ENCODE measurements at places on chromosomes 5 and 9.

DNA sequence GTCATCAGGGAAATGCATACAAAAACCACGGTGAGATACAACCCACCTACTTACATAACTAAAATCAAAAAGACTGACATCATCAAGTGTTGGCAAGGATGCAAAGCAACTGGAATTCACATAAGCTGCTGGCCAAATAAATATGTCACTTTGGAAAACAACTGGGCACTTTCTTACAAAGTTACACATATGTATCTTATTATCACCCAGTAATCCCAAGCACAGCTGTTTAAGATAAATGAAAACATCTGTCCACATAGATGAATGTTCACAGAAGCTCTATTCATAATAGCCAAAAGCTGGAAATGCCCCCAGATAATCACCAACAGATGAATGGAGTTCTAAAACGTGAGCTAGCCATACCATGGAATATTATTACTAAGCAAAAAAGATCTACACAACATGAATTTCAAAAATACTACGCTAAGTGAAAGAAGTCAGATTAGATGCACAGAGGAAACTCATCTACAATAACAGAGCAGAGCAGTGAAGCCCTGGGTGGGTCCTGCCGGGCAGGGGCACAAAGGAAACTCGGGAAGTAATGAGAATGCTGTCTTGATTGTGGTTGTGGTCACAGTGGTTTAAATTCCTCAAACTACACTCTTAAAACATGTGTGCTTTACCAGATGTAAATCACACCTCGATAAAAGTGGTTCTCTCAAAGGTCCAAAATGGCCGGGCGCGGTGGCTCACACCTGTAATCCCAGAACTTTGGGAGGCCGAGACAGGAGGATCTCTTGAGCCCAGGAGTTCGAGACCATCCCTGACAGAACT, 8.5 kb downstream of the CAMSAP1 start:
- DNase-seq: peak; percentile 53

GRCh38 chr9:133004091-133004998, 25.9 kb downstream of the GFI1B start:
- no peak for DNase-seq

DNA sequence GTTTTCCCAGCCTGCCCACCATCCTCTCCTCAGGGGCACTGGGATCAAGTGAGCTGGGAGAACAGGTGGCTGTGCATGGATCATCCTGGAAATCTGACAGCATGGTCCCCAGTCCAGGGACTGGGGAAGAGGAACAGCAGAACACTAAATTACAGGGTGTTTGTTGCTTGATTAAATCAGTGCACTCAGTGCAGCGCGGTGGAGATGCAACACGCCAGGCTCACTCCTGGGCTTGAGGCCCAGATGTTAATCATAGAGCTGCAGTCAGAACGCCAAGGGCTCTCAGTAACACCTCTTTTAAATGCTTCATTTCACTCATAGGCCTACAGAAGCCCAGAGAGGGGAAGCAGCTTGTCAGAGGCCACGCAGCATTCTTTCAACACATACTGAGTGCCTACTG, 14.2 kb upstream of the LARP1 start:
- DNase-seq: no peak

GRCh38 chr5:139864716-139865483, 69.3 kb downstream of the PSD2 start:
- no peak for DNase-seq

GRCh38 chr9:128024761-128025308, 42.3 kb downstream of the NAIF1 start:
- DNase-seq: no peak

- peak; percentile 33 for DNase-seq
Observed at GRCh38 chr9:105330201-105330600, 85.8 kb downstream of the SLC44A1 start.

DNA sequence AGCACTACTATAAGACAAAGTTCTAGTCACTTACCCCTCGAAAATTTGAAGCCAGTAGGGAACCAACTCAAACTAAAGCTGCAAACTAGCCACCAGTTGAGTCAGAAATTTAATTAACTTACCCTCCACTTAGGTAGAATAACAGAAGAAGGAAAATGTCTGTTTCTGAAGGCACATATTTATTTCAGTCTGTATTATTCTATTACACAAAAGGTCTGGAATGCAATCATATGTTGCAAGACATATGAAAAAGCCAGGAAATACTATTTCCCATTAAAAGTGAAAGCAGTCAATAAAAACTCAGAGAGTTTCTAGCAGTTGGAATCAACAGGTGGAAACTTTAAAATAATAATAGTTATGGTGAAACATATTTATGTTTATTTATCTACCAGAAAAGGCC, 79.2 kb upstream of the SLCO4C1 start:
- DNase-seq: no peak

DNA sequence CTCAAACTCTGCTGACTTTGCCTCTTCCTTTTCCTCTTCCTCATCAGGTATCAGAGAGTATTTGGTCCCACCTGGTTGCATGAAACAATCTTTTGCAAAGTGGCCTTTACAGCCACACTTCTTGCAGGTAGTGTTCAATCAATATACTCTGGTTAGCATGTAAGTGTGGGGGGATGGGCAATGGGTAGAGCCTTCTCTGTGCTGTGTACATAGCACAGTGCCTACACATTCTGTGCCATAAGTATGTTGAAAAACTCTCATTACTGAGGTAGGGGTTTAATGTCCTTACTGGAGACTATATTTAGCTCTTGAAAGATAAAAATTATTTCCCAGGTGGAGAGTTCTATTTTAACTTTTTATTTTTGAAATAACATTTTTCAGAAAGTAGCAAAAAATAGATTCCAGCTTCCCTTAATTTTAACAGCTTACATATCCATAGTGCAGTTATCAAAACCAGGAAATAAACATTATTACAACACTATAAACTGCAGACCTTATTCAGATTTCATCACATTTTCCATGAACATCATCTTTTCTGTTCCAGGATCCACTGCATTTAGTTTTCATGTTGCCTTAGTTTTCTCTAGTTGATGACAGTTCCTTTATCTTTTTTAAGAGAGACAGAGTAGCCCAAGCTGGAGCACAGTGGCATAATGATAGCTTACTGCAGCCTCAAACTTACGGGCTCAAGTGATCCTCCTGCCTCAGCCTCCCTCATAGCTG, 15.1 kb downstream of the TTC1 start:
- DNase-seq: no peak

- DNase-seq: no peak
Observed at GRCh38 chr9:105318729-105319191, 74.3 kb downstream of the SLC44A1 start.

- DNase-seq: no peak
Observed at GRCh38 chr9:83630938-83631457, 8.1 kb downstream of the IDNK start.

- DNase-seq: no peak
Observed at GRCh38 chr5:150035139-150035895, 34.8 kb downstream of the HMGXB3 start.

DNA sequence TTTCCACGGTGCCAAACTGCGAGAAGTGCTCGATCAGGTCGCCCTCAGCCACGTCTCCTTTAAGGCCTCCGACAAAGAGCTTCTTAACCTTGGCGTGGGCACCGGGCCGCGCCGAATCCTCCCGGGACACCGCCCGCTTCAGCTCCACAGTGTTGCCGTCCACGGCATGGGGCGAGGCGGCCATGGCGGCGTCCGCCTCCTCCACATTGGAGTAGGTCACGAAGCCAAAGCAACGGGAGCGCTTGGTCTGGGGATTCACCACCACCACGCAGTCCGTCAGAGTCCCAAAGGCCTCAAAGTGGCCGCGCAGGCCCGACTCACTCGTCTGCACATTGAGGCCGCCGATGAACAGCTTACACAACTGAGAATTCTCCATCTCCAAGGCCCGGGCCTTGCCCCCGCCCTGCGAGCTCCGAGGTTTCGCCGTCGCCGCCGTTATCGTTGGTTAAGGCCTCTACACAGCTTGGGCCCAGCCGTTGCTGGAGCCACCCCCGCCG, 424 bp downstream of the HNRNPA0 start:
- no peak for DNase-seq

- DNase-seq: no peak
Observed at GRCh38 chr9:133340256-133340655, 4.3 kb upstream of the SURF6 start.

- DNase-seq: no peak
Observed at GRCh38 chr5:102453716-102454115, 45.1 kb downstream of the SLCO6A1 start.

DNA sequence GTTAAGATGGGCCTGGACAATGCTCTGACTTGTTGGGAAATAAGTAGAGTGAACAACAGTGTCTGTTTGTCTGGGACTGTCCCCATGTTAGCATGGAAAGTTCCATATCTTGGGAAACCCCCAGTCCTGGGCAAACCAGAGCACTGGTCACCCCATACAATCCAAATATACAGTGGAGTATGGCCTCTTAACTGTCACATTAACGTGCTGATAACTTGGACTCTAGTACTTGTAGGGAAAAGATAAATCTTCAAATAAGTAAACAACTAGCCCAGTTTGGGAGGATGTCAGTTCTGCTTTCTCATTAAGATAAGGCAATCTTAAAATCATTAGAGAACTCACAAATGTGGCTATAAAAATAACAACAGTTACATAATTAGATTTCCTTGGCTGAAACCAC, 47.6 kb upstream of the JAK2 start:
- no peak for DNase-seq

- peak; percentile 58 for DNase-seq
Observed at GRCh38 chr9:121651295-121652020, at the start of gene DAB2IP. Gene DAB2IP, plus strand, starts transcription at chr9:121651634. Its CDS starts 142 bp downstream, at chr9:121651776.

DNA sequence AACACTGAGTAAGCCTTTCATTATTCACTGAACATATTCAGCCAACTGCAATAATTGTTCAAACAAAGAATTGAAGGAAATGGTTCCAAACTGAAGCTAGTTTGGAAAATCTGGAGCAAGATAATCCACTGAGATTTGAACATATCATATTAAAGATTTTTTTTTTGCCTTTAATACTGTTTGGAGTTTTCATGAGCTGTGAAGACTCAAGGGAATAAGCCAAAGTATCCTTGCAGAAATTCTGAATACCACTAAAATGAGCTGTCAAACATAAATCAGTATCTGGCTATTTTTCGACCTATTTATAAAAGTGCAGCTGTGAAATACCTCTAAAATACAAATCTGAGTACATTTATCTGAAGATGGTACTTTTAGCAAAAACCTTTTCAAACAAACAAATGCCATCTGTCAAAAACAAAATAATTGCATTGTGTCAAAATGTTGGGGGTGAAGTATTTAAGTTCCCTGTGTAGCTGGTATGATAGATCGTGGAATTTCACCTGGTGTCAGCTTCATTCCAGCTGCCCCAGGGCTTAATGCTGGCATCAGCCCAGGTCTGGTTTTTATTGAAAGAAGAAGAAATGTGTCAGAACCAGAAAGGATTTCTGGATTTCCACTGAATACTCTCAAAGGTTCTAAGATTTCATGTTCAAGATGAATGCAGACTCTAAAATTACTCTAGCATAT, 149.0 kb upstream of the GRAMD2B start:
- DNase-seq: peak; percentile 2

GRCh38 chr5:31225118-31225517, 31.6 kb downstream of the CDH6 start:
- DNase-seq: peak; percentile 90

DNA sequence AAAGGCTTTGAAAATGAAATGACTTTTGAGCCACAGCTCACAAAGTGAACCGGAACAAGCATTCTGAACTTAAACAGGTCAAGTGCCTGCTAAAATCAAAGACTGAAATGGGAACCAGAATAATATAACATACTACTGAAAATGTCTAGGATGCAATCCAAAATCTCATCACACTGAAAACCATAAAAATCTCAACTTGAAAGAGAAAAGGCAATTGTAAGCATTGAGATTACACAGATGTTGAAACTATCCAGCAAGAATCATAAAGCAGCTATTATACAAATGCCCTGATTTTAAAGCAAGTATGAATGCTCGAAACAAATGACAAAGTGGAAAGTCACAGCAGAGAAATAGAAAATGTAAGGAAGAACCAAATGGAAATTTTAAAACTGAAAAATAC, 211.5 kb upstream of the GAS1 start:
- no peak for DNase-seq

GRCh38 chr9:135968083-135968476, 6.9 kb upstream of the UBAC1 start:
- no peak for DNase-seq

Measured in fibroblast of skin of back (primary cell).